ENCODE measurements at places on chromosomes 12 and 14.
A peak's percentile ranks its signal among the peaks of the same experiment; 100 is the strongest.

- no peak for DNase-seq
Observed at GRCh38 chr12:101862245-101862644, 15.1 kb upstream of the DRAM1 start.

DNA sequence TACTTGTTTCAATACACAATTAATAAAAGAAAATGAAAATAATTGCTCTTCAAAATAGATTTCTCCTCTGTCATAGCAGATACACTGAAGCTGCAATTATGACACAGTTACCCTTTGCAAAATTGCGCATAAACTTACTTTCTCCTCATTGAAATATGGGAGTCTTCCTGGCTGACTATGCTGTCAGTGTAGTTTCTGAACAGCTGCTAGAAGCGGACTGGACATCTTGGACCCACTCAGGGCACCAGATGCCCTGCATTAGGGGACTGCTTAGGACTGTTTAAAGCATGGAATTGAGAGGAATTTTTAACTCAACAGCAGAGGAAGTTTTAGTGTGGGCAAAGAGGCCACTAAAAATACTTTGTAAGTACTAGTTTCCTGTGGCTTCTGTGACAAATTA lies 454.9 kb downstream of the ATP23 start:
- DNase-seq, result no peak

- DNase-seq, result no peak
Observed at GRCh38 chr14:88542857-88543795, 11.7 kb downstream of the PTPN21 start.

GRCh38 chr12:87381742-87382141 lies 647.5 kb downstream of the C12orf50 start:
- no peak for DNase-seq

DNA sequence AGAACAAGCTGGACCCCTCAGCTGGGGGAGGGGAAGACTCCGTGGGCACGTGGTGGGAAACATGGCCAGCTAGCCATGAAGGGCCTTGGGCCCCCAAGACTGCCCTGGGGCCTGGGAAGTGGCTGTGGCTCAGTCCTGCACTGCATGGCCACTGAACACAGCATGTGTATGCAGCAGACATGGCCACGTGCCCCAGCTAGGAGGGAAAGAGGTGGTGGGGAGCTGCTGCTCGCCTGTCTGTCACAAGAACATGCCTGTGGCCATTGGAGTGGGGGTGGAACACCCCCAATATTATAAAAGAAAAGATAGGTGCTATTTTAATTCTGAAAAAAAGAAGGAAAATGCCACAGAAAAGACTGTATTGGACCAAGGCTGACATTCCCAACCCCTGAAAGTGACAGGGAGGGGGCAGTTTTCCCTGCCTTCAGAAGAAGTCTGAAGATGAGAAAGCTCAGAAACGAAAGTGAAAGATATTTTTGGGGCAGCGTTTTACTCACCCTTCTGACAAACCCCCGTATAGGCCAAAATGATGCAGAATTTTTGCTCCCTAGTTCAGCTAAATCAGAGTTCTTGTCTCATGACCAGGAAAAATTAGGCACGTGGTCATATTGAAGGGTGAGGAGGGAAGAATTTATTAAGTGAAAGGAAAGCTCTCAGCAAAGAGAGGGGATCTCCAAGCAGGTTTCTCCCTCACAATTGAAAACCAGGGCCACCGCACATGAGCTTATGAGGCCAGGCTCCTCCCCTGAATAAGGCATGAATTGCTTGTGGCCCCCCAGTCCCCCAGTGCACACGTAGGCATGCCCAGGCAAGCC lies 35.2 kb upstream of the PCNX1 start:
- no peak for DNase-seq

- peak; percentile 91 for DNase-seq
Observed at GRCh38 chr14:91317381-91318308, 73.1 kb upstream of the GPR68 start.

- no peak for DNase-seq
Observed at GRCh38 chr12:68100241-68100640, 59.3 kb downstream of the IFNG start.

- no peak for DNase-seq
Observed at GRCh38 chr12:91704446-91704845, 441.2 kb downstream of the BTG1 start.

DNA sequence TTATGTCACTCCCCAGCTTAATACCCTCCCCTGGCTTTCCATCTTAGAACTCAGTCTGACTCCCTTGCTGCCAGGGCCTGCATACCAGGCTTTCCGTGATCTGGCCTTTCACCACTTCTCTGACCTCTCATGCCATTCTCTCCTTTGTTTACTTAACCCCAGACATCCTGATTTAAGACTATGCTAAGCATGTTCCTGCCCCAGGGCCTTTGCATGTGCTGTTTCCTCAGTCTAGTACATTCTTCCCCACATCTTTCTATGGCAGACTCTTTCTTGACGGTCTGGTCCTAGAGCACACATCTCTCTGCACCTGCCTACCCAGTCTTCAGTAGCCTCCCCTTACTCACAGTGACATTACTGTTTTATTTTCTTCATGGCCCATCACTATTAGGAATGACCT lies 42.2 kb downstream of the PLXNC1 start:
- no peak for DNase-seq

GRCh38 chr14:68551045-68551683 lies 241.7 kb downstream of the ZFP36L1 start:
- no peak for DNase-seq

DNA sequence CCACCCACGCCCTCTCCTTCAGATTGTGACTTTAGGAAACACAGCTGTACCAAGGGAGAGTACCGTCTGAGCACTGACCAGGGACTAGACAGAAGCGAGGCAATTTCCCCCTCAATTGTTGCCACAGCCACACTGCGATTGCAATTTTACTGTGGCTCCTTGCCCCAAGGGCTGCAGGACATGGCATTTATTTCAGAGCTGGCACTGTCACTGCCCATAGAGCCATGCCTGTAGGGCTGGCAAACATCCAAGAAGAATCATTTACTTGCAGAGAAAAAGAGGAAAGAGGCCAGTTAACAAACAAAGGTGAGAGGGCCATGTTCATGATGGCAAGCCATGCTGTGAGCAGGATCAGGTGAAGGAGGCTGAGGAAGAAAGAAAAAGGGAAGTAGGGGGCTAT lies 129.6 kb downstream of the EMP1 start:
- no peak for DNase-seq

GRCh38 chr14:50839691-50840090 lies 8.7 kb upstream of the NIN start:
- no peak for DNase-seq

GRCh38 chr12:112539221-112539620 lies 120.5 kb downstream of the PTPN11 start:
- DNase-seq, result no peak

- no peak for DNase-seq
Observed at GRCh38 chr12:72448805-72449204, 176.6 kb downstream of the TRHDE start.

GRCh38 chr12:106138633-106139421 lies at the start of gene NUAK1:
Gene NUAK1, minus strand, starts transcription at chr12:106138954. Its CDS starts 301 bp downstream, at chr12:106138653.
- DNase-seq, result no peak
